ENCODE measurements at places on chromosomes 6 and 20.

GRCh38 chr20:53276143-53276542 is 304.0 kb downstream of the TSHZ2 start:
- DNase-seq = no peak

DNA sequence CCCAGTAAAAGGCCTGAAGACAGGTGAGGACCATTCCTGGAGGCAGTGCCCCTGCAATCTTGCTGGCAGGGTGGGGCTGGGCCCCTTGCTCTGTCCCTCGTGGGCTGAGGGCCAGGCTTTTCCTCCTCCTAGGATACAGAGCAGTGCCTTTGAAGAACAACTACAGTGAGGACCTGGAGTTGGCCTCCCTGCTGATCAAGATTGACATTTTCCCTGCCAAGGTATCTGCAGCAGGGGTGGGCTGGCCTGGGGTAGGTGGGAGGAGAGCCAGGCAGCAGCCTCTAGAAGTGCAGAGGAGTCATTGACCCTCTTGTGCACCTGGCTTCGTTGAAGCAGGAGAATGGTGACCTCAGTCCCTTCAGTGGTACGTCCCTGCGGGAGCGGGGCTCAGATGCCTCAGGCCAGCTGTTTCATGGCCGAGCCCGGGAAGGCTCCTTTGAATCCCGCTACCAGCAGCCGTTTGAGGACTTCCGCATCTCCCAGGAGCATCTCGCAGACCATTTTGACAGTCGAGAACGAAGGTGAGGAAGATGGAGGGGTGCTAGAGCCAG is 36.5 kb downstream of the PLCG1 start:
- DNase-seq = peak; percentile 54

DNA sequence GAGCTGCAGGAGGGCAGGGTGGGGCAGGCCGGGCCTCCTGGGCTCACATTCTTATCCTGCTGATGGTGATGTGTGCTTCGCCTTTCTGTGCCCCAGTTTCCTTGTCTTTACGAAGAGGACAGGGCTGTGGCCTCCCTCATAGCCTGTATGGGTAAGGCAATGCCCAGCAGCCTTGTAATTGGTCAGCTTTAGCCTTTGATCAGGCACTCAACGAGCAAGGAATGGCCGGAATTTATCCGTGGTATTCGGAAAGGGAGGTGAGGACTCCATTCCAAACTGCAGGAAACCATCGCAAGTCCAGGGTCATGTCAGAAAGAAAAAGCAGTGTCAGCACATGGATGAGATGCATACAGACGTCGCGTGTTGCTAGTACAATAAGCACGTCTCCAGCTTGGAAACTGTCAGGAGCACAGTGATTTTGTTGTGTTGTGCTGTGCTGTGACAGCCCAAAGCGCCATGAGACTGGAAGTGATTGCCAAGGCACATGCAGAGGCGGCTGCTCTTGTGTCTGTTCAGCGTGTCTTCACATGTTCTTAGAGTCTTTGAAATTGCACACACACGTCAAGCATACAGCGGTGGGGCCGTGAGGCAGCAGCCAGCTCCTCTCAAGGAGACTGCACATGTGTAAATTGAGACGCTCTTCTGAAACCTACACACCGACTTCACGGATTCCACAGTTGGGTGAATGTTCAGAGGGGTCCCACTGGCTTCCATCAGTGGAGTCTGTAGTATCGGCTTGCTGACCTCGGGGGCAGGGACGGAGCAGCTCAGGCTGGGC is 6.2 kb downstream of the SS18L1 start:
- DNase-seq = no peak

DNA sequence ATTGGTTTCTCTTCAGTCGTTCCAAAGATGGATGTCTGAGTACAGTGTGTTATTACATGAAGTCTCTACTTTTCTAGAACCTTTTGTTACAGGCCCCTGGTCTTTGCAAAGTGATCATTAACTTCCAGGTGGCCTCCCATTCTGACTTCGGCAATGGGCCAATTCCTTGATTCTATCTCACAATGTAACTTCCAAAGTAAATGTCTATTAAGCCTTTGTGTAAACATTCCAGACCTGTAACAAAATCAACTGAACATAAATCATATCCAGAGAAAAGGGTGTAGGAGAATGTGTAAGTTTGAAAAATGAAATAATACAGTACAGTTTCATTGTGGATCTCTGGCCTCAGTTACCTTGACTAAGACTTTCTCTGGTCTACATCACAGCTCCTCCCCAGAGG is 187.8 kb upstream of the JAG1 start:
- no peak for DNase-seq

DNA sequence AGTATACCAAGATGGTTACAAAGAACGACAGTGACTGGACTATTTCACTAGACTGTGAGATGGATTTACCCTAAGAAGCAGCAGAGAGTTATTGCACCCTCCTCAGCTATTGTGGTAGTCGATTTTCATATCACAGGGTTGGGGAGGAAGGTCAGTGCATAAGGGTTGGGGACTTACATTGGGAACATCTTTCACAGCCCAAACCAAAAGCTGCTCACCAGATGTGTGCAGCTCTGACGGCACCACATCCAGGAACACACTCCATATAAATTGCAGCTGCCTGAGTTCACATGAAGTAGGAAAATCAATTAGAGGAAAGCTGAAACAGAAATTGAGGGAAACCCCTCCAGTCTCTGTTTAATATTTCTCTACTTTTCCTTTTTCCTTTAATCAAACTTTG is 470.5 kb upstream of the NRSN1 start:
- no peak for DNase-seq

DNA sequence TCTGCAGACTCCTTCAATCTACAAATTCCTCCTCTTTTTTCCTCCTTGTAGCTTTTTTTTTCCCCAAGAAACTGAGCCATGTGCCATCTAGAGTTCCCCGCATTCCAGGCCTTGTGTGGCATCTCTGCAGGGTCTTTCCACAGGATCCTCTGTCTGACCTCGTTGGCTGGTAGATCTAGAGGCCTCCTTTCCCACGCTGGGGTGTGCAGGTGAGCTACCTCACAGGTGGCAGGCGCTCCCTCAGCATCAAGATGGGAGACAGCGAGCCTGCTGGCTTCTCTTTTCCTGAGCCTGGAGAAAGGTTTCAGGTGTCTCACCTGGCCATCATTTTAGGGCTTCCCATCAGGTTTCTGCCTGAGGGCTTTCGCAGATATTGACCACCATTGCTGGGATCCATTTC is 9.6 kb upstream of the NELFCD start:
- DNase-seq = no peak

GRCh38 chr6:92989656-92990055 is 429.7 kb downstream of the EPHA7 start:
- DNase-seq = no peak

DNA sequence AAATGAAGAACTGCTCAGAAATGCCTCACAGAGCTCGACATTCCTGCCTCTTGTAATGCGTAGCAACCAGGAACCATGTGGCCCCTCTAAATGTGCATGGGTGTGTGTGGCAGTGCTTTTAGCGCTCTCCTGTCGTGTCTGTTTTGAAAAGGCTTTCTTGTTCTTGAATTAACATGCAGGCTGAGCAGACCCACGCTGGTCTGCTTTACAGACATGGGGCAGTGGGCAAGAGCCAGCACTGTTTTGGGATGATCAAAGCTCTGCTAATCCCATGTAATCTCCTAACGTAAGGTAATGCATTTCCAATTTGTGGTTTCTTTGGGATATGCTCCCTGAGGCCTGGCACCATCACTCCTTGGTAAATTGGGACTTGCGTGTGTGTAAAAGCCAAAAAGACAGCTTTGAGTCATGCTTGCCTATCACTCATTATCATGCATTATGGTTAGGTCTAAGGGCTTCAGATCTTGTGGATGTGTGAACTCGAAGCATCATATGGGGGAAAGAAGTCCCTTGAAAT is 11.8 kb downstream of the RIPOR2 start:
- no peak for DNase-seq
